ENCODE measurements at places on chromosomes 6 and 20.

DNA sequence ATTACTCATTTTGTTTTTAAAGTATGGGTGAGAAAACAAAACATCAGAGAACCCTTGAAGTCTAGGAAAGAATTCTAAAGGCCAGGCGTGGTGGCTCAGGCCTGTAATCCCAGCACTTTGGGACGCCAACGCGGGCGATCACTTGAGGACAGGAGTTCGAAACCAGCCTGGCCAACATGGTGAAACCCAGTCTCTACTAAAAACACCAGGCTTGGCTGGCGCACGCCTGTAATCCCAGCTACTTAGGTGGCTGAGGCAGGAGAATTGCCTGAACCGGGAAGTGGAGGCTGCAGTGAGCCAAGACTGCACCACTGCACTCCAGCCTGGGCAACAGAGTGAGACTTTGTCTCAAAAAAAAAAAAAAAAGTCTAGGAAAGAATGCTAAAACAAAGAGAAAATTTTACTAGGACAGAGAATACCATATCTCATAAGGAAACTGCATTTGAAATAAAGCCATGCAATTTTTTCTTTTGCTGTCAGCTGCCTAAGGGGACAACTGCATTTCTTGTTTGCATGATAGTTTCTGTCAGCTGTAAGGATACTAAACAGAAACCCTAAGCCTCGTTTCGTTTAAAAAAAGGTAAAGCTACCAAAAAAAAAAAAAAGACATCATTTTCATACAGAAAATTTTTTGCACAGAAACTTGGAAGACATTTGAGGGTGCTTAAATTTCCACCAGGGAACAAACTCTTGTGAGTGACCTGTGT is 32.1 kb downstream of the SMLR1 start:
- DNase-seq, result no peak

DNA sequence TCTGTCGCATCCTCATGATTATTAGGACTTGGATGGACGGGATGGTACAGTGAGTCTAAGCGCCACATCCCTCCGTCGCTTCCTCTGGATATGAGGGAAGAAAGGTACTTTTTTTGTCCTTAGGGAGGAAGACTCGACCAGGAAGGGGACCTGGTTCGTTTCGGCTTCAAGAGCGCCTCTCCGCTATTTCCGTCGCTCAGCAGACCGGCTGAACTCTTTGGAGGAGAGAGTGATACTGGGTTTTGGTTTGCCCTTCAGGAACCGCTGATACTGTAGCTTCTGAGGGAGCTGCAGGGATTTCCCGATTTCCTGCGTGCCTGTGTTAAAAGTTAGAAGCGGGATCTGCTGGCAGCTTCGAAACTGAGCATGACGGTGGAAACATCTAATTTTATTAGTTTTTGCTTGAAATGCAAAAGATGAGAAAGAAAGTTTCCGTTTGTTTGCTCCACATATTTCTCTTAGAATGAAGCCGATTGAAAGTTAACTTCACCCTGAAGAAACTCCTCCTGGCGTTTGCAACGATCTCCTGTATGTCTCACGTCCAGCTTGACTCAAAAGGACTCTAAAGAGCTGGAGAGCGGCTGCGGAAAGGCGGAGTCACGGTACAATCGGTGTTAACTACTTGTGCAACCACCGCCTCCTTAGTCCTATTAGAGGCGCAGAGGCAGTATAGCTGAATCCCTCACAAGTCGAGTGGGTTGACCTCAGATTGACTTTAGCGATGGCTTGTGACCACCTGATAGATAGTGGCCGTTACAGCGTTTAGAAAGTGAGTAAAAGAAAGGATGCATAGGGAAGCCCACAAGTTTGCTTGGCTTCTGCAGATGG is 129.4 kb downstream of the TRIM27 start:
- DNase-seq, result no peak

GRCh38 chr20:39736434-39737327 is 774.5 kb downstream of the DHX35 start:
- no peak for DNase-seq

- DNase-seq, result no peak
Observed at GRCh38 chr6:24875534-24875901, 60.2 kb downstream of the RIPOR2 start.

- DNase-seq, result no peak
Observed at GRCh38 chr6:113396730-113397129, 460.4 kb upstream of the MARCKS start.

- no peak for DNase-seq
Observed at GRCh38 chr6:2714111-2714895, 36.4 kb downstream of the MYLK4 start.

DNA sequence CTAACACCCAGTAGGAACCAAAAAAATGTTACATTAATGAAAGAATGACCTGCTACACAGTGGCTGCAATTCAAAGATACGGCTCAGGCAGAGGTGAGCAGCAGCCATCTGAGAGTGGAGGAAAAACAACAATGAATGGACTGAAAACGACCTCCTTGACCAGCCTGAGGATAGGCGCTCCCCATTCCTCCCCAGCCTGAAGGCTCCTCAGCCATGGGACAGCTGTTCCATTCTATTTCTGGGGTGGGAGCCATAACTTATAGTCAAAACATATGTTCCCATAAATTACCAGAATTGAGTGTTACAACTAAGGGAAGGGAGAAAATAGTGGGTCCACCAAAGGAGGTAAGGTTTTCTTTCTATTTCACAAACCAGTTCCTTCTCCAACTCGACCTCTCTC is 27.2 kb downstream of the FYN start:
- no peak for DNase-seq

- DNase-seq, result no peak
Observed at GRCh38 chr20:34771680-34772081, 53.8 kb downstream of the NCOA6 start.

- DNase-seq, result no peak
Observed at GRCh38 chr6:31717499-31718222, 2.5 kb downstream of the LY6G6D start.

GRCh38 chr6:36124881-36125280 is 5.4 kb upstream of the MAPK13 start:
- no peak for DNase-seq

- DNase-seq, result no peak
Observed at GRCh38 chr6:116314218-116314617, 34.5 kb upstream of the TSPYL1 start.

- DNase-seq, result no peak
Observed at GRCh38 chr6:45959534-45960145, 56.0 kb downstream of the CLIC5 start.

- DNase-seq, result no peak
Observed at GRCh38 chr6:56756219-56756789, 113.6 kb upstream of the DST start.

DNA sequence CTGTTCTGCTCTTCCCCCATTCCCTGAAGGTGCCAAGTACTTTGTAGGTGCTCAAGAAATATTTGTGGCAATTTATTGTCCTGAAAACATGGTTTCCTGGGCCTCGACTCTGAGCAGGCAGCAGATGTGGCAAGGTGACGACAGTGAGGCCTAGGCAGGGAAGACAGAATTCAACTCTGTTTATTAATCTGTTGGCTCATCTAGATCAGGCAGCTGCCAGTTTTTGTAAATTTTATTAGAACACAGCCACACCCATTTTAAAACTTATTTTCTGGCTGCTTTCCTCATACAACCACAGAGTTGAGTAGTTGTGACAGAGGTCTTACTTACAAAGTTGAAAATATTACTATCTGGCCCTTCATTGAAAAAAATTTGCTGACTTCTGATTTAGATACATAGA is 24.5 kb downstream of the MAPK14 start:
- DNase-seq, result no peak

- no peak for DNase-seq
Observed at GRCh38 chr6:74936886-74937285, 269.0 kb downstream of the COL12A1 start.

DNA sequence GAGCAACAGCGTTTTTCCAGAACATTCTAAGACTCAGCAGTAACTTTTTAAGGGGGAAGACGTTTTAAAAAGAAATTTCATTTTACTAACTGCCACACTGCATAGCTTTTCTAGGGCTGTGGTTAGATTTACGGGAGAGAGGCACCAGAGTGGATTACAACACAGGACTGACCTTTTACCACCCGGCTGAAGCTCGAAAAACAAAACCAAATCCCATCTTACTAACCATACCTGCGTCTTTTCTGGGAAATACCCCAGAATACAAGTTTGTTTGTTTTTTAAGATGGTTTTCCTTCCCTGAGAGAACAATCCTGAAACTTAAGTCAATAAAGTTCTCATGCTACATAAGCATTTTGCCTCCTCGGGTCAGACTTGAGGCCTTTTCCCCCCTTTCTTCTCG is 209.3 kb upstream of the SOX4 start:
- DNase-seq, result no peak

DNA sequence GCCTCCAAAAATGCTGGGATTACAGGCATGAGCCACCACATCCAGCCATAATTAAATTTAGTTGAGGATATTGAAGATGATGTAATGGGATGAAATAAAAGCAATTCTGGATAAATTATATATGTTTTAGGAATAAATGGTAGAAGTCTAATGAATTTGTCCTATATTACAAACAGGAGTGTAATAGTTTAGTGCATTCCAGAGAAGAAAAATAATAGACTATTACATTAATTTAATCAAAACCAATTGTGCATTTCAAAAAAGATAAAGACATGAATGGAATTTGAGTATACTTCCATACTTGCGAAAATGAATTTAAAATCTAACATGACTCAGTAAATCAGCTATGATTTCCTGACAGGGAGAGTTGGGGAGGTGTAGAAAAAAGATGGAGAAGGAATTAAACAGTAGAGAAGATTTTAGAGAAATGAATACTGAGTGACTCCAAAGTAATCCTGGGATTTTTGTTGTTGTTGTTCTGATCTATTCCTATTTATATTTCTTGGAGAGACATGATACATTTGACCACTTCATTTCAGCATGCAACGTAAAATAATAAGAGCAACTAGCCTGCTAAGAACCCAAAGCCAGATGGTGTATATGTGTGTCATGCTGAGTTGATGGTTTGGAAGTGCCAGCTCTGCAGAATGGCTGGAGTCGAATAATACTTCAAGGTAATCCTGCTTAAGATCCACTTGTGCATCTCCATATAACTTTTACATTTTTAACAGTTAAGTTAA is 67.4 kb downstream of the AIG1 start:
- no peak for DNase-seq

- DNase-seq, result no peak
Observed at GRCh38 chr6:39881851-39882530, 52.3 kb downstream of the MOCS1 start.

DNA sequence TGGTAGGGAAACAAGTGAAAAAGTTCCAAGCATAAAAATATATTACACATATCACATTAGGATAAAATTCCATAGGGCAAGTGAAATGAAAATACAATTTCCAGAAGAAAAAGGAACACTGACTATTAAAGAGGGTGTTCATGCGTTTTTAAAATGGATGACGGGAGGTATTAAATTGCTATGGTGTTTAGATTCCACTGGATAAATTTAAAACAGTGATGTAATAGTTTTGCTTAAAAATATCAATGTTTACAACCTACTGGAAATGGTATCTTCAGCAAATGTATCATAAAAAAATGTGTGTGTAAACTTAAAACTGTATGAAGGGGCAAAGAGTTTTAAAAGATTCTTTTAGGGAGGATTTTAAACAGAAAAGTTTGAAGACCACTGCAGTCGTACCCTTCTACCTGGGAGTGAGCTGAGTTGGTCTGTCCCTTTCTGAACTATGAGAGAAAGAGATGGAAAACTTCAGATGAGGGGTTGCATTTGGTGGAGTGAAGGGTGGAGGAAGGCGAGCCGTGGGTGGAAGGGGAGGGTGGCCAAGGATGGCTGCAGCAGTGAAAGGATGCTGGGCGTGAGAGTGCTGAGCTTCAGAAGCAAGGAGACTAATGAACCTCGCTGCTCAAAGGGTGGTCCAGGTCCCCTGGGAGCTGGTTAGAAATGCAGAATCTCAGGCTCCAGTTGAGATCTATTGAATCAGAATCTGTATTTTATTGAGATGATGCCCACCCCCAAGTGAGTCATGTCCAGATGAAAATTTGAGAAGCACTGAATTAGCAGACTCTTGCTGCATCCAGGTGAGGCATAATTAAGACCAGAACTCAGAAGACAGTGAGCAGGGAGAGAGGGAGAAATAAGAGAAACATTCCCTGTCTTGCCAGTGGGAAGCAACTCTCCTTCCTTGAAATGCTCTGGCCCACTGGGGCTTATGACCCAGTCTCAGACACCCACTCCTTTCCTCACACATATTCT is 54.5 kb upstream of the MRPS10 start:
- DNase-seq, result no peak

Measured in activated T-cell treated with anti-CD3 and anti-CD28 coated beads for 24 hours (primary cell).